ENCODE measurements at places on chromosomes 11 and 22.
A peak's percentile ranks its signal among the peaks of the same experiment; 100 is the strongest.

- DNase-seq = no peak
Measured at GRCh38 chr22:45058622-45058912, 48.8 kb upstream of the PHF21B start.

GRCh38 chr11:93329936-93330445 lies 551 bp upstream of the DEUP1 start:
- DNase-seq = peak; percentile 69

GRCh38 chr11:68687986-68688385 lies 3.6 kb downstream of the GAL start:
- DNase-seq = no peak

- no peak for DNase-seq
Measured at GRCh38 chr22:45007391-45008185, 2.2 kb downstream of the PHF21B start.
